ENCODE measurements at places on chromosomes 6 and 20.

DNA sequence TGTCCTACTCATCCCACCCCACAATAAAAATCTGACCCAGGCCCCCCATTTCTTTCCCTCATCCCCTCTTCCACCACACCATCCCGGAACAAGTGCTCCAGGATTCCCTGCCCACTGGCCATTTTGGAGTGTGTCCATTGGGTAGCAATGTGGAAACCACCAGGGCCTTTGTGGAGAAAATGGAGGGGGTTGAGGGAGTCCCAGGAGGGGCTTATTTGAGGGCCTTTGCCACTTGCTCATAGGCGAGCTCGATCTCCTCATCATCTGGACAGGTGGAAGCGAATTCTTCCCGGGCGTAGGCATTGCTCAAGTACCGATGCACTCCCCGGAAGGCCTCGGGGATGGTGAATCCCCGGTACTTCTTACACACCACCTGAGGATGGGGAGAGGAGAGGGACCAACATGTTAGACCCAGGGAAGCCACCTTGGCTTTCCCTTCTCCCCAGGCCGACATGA, 1.6 kb upstream of the DDAH2 start:
- DNase-seq = no peak

DNA sequence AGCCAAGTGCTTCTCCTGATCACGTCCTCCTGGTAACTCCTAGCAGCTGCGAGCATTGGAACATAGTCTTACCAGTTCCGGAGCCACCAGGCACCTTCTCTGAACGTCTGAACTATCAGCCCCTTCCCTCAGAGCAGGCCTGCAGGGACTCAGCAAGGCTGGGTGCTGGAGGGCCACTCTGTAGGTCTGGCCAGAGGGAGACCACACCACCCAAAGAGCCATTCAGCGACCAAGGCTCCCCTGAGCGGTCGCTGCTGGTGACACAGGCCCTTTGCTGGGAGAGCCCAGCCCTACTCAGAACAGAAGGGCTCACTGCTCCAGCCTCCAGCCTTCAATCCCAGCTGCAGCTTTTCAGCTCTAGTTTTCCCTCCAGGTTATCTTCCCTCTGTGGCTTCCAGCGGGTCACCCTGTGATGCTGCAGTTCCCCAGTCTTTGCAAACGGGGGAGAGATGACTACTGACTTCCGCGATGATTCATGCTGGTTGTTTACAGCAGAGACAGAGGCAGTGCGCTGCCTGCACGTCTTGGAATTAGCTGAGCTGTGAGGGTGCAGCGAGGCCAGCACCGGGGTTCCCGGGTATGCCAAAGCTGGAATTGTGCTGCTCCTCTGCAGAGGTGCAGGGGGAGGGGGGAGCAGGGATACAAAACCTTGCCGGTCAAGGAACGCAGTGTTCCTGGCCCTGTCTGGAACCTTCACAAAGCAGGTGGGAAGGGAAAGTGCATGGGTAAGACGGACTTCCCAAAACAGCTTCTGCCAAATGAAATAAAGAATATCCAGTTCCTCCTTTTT, 161.4 kb downstream of the LY86 start:
- DNase-seq = no peak

DNA sequence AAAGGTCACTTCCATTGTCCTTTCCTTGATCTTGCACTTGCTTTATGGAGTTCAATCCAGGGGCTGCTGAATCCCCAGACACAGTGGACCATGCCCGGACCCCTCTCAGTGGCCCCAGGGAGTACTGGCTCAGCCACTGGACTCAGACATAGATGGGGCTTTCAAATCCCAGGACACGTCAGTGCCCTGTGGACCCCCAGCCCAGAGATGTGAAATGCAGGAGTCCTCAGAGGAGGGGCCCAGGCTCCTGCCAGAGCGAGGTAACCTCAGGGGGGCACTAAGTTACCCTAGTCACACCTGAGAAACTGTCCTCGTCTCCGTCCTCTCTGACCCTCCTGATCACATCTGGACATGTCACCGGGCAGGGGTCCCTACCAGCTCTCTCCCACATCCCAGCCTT, 18.7 kb upstream of the APMAP start:
- DNase-seq = no peak

GRCh38 chr20:48451401-48451800, 376.4 kb downstream of the PREX1 start:
- DNase-seq = no peak

- DNase-seq = no peak
These were observed 38.1 kb upstream of the NOX3 start for GRCh38 chr6:155493694-155494143.

DNA sequence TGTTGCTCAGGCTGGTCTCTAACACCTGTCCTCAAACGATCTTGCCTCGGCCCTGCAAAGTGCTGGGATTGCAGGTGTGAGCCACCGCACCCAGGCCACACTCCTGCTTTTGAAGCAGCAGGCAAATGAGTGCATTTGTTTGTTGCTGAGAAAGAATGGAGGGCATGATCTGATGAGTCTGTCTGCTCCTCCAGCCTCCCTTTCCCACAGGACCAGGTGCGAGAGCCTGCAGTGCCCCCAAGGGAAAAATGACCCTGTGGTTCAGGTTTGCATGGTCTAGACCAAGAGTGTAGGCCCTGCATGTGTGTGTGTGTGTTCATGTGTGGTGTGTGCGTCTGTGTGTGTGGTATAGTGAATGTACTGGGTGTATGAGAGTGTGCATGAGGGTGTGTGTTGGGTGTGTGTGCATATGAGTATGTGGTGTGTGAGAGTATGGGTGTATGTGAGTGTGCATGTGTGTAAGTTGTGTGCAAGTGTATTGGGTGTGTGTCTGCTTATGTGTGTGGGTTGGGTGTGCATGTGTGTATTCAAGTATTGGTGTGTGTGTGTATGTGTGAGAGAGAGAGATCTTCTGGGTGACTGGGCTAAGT, 22.8 kb upstream of the FOXC1 start:
- no peak for DNase-seq

GRCh38 chr6:134307870-134308269, 10.0 kb downstream of the SGK1 start:
- no peak for DNase-seq

DNA sequence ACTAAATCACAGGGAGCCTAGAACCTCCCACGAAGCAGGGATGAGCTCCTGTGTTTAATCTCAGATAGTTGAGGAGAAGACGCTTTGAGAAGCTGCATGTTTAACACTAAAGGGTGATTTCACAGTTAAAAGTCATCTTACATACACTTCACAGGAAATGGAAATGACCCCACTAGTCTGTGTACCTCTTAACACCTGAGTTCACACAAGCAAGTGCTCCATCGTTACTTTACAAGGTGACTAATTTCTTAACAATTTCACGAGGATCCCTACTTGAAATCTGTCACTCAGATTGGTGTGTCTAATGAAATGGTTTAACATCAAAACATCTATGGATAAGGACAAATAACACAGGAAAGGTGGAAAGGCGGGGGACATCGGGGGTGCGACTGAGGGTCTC, 93.8 kb upstream of the RPS6KA2 start:
- DNase-seq = no peak

- DNase-seq = no peak
These were observed 462.5 kb downstream of the CDH26 start for GRCh38 chr20:60420676-60421229.

- DNase-seq = no peak
These were observed 31.1 kb downstream of the CEBPB start for GRCh38 chr20:50221501-50222308.

GRCh38 chr20:34797012-34797995, 28.1 kb downstream of the NCOA6 start:
- no peak for DNase-seq
